ENCODE measurements at places on chromosomes 4 and X.

GRCh38 chr4:68365068-68365467, 15.2 kb upstream of the YTHDC1 start:
- no peak for DNase-seq

DNA sequence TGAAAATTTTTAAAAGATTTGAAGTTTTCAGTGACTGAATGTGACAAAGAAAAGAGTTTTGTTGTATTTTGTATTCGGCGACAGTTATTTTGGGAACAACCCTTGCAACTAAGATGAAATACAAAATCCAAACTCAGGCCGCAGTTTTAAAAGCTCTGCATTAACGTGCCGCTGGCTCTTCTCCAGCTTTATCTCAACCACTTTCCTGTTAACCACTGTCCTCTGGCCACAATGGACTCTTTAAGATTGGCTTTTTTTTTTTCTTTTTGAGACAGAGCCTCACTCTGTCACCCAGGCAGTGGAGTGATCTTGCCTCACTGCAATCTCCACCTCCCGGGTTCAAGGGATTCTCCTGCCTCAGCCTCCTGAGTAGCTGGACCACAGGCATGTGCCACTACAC, 22.1 kb upstream of the AMTN start:
- DNase-seq, result no peak

- no peak for DNase-seq
These were observed 169.2 kb upstream of the RPS6KA3 start for GRCh38 chrX:20435913-20436312.

DNA sequence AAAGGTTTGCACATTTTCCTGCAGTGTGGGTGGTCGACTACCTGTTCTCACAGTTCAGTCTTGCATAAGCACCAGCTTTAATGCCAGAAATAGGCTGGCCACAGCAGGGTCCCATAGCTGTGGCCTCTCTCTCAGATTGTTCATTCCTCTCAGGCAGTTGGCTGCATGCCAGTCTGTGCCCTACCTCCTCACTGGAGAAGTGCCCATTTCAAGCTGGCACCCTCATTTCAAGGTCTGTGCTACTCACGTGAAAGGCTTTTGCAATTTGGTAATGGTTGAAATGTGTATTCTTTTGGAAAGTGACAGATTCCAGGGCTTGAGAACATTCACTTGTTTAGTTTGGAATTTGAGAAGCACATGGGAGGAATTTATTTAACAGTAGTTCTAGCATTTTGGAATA, 28.9 kb upstream of the MTMR1 start:
- DNase-seq, result no peak

- no peak for DNase-seq
These were observed 2170.2 kb downstream of the PCDH7 start for GRCh38 chr4:32890398-32890797.

- no peak for DNase-seq
These were observed 10.2 kb downstream of the DUSP9 start for GRCh38 chrX:153657161-153657560.

DNA sequence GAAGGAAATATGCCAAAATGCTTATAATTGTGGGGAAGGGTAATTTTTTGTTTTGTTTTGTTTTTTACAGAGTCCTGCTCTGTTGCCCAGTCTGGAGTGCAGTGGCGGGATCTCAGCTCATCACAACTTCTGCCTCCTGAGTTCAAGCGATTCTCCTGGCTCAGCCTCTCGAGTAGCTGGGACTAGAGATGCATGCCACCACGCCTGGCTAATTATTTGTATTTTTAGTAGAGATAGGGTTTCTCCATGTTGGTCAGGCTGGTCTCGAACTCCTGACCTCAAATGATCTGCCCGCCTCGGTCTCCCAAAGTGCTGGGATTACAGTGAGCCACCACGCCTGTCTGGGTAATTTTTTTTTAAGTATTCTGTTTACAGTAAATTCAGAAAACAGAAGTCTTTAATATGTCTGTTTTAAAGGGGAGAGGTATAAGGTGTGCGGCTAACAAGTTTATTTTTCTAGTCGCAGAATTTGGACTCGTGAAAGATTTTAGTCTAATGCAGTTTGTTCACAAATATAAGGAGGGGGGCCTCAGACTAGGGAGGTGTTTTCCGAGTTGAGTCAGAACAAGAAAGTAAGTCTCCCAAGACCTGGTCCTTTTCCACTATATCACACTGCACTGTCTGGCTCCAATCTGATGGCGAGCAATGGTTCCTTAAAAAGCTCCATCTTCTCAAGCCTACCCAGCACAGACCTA, 1.5 kb downstream of the ACSL1 start:
- DNase-seq, result no peak

DNA sequence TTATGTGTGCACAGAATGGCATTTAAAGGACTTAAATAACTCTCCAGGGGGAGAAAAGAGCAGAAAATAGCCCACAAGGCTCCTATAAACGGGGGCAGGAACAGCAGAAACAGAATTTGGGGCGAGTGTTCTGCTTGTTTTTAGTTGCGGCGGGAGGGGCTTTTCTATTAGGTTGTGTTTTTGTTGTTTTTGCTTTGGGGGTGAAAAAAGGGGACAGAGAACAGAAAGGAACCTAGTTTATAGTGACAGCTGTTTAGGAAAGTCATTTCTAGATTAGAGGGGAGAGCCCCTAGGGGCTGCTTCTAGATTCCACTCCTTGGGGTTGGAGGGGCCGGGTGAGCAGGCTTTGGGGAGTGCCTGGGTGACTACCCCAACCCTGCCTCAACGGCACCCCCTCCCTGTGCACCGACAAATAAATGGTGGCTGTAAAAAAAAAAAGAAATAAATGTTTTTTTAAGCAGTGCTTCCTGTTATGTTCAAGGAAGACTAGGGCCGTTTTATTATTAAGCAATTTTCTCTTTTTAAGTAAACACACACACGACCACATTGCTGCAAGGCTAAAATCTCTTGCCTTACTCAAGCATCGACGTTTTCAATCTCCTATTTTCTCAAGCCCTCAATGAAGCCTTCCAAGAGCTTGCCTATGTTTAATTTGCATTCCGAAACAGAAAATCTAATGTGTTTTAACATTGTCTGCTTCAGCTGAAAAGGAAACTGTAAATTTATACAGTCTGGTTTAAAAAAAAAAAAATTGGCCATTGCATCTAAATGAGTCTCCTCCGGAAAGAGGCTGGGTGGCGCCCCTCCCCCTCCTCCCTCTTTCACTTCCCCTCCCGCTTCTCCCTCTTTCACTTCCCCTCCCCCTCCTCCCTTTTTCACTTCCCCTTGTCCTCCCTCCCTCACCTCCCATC, 123.3 kb upstream of the TBL1X start:
- peak; percentile 65 for DNase-seq

- no peak for DNase-seq
These were observed 118.2 kb upstream of the IQCM start for GRCh38 chr4:149933883-149934282.

- DNase-seq, result no peak
These were observed 18.6 kb downstream of the ARSJ start for GRCh38 chr4:113960684-113961321.

DNA sequence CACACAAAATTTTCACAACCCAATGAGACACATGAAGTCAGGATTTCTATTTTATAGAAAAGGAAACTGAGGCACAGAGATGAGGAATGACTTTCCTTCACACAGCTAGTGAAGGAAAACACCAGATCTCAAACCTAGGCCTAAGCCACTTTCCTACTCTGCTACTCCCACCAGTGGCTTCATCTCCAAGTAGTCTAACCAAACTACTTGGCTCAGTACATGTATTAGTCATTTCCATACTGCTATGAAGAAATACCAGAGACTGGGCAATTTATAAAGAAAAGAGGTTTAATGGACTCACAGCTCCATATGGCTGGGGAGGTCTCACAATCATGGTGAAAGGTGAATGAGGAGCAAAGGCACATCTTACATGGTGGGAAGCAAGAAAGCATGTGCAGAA, 196.6 kb downstream of the EVC2 start:
- DNase-seq, result no peak
